GM12878 (cell line): ENCODE measurements at places on chromosomes 3 and 15.

- peak; percentile 53 for DNase-seq
These were observed 80.6 kb upstream of the BHLHE40 start for GRCh38 chr3:4898454-4899313.

DNA sequence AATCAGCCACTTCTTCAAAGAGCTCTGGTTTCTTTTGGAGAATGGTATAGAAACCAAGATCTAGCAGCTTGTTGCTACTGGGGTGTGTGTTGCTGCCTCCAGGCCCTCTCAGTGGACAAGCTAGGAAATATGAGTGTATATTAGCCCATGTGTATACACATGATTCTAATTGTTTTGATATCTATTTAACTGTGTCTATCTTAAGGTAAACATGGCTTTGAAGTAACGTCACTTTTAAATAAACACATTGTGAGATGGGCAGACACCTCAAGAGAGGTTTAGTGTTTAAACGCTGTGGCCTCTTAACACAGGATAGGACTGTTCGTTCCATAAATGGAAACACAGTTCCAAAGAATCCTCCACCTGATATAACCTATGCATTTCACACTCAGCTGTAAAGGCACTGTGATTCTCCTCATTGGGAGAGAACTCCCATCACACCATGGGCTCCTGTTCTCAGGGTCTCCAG lies 87.0 kb downstream of the GMPS start:
- DNase-seq, result no peak

GRCh38 chr3:3227640-3228039 lies 48.1 kb upstream of the CRBN start:
- no peak for DNase-seq

GRCh38 chr15:23854912-23855659 lies 168.0 kb upstream of the NDN start:
- no peak for DNase-seq

GRCh38 chr3:66554178-66554577 lies 53.4 kb upstream of the LRIG1 start:
- no peak for DNase-seq

DNA sequence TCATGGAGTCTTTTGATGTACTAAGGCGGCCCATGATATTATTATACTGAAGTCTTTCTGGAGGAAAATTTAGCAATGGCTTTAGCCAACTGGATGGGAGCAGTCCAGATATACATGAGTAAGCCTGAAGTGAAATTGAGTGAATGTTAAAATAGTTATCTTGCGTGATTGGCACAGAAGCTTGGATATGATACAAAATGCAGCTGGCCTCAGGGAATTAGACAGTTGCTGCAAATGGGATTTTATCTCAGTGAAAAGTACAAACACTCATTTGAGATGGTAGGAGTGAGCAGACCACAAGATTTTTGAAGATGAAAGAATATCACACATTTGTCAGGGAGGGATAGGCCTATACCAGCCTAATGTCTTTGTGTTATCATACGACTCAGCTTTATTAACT lies 8.9 kb downstream of the LMOD3 start:
- DNase-seq, result no peak

- no peak for DNase-seq
These were observed 314.4 kb downstream of the MECOM start for GRCh38 chr3:169348929-169349621.

GRCh38 chr15:52702390-52702789 lies 23.2 kb upstream of the ATOSA start:
- no peak for DNase-seq

DNA sequence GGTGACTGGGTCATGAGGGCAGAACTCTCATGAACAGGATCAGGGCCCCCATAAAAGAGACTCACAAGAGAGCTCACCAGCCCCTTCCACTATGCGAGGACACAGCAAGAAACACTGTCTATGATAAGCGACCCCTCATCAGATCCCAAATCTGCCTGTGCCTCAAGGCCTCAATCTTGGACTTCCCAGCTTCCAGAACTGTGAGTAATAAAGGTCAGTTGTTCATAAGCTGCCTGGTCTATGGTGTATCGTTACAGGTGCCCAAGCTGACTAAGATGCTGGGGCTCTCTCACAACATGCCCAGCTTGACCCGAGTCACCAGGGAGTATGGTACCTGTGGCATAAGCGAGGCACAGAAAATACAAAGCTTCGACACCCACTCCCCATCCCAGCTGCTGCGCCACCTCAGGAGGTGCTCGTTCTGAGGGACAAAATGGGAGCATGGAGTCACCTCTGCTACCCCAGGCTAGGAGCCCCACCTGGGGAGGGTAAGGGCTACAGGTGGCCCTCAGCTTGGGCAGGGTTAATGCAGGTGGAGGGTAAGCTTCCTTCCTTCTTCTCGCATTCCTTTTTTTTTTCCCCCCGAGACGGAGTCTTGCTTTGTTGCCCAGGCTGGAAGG lies 234.1 kb downstream of the ADAMTS17 start:
- no peak for DNase-seq

GRCh38 chr3:71135373-71136088 lies 448.0 kb downstream of the FOXP1 start:
- no peak for DNase-seq

DNA sequence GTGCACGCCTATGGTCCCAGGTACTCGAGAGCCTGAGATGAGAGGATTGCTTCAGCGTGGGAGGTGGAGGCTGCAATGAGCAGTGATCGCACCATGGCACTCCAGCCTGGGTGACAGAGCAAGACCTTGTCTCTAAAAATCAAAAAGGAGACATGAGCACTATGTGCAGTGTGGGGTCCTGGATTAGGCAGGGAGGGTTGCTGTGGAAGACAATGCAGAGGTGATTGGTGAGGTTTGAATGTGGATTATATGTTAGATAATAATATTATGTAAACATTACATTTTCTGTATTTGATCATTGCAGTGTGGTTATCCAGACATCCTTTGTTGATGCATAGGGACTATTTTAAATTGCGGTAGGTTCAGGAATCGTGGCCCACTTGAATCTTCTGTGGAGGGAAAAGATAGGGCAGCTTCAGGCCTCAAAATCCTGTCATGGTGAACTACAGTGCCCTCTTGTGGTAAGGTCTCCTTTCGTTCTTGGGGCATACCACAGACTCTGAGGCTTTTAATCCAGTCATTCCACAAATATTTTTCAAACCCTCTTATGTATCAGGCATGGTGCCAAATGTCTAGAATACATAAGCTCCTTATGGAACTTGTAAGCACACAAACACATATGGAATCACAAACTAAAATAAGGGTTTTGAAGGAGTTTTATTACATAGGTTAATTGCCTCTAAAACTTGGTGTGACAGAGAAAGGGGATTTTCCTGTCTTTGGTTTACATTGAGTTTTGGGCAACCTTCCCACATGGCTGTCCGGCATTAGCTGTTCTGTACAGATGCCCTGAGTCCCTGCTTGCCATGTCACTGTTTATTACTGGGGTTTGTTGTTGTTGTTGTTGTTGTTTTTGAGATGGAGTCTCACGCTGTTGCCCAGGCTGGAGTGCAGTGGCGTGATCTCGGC lies 37.7 kb downstream of the GPD1L start:
- peak; percentile 13 for DNase-seq

- DNase-seq, result no peak
These were observed 242.0 kb downstream of the SV2B start for GRCh38 chr15:91342097-91342496.

GRCh38 chr15:59273234-59273633 lies 66.6 kb downstream of the LDHAL6B start:
- no peak for DNase-seq

- no peak for DNase-seq
These were observed 117.3 kb upstream of the NEO1 start for GRCh38 chr15:72934921-72935320.

DNA sequence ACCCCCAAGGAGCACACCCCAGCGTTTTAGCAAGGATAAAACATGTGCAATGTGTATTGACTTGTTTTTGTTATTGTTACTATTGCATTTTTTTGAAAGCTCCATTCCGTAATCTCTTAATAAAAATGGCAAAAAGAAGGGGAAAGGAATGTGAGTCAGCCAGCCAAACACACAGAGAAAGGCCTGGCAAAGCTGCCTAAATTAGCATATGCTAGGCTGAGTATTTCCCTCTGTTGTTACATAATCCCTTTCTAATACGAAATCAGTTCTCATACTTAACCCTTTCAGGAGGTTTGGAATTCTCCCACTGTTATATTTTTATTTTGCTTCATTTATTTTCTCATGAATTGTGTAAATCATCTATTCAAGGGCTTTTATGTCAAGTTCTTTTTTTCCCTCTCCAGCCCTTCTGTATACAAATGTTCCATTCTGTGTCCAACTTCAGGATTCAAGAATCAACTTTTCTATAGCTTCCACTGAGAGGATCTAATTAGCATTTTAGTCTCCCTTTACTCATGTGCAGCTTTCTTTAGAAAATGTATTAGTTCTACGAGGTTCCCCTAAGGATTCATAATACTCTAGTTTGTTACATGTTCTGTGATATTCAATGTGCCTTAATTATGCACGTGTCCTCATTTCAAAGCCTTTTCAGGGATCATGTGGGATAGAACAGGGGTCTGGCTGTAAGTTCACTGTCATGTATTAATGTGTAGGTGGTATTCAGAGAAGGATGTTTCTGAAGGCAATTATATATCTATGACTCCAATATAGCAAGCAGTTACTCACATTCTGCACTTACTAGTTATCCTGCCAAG lies 9.2 kb downstream of the CADM2 start:
- no peak for DNase-seq

DNA sequence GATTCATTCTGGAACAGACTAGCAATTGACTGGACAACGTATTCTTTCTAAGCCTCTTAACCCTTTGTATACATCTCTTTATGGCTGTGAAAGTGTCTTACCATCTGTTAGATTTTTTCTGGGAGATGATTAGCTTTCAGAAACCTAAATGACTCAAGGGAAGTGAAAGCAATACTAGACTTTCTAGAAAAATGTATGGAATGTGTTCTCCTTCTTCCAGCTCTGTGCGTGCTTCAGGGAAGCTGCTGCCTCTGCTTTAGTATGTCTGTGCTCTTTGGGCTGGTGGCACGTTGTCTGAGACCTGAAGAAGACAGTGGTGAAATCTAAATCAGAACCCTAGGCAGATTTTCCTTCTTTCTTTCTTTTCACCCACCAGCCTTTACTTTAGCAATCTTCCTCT lies 89.5 kb downstream of the ITPR1 start:
- DNase-seq, result no peak

- DNase-seq, result no peak
These were observed 227.6 kb upstream of the SATB1 start for GRCh38 chr3:18652781-18653180.

DNA sequence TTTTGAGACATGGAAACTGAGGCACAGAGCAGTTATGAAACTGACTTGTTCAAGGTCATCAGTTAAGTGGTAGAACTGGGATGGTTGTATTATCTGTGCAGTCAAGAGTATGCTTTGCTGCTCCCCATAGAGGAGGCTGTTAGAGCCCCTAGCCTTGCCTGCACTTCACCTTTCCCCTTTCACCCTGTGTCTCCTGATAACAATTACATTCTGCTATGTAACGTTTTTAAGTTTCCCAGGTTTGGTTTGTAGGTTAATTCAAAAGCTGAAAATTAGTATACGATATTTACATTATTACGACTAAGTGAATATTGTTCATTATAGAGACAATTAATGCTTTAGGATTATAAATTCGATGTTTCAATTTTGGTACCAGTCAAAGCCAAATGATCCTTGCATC lies 89.9 kb downstream of the ECT2 start:
- DNase-seq, result no peak

DNA sequence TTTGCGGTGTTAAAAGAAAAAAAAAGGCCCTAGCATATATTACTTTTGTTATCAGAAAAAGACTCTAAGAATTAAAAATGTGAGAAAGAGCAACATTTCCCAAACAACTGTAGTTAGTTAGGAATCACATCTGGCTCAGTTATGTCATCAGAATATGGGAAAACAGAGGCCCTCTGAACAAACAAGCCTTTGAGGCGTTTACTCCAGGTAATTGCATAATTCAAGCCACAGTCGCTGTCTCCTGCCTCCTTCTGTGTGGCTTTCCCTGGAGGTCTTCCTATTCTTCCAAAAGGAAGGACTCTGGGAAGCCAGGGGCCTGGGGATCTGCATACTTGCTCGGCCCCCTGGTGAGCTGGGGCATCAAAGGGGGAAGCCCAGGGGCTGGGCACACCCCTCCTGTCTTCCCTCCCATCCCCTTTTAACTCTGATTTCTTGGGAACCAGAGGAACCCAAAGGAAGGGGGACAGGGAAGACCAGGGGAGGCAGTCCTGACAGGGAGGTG lies 3.7 kb upstream of the FAM107A start:
- DNase-seq, result no peak

GRCh38 chr3:143751643-143752178 lies 96.6 kb downstream of the SLC9A9 start:
- peak; percentile 24 for DNase-seq

DNA sequence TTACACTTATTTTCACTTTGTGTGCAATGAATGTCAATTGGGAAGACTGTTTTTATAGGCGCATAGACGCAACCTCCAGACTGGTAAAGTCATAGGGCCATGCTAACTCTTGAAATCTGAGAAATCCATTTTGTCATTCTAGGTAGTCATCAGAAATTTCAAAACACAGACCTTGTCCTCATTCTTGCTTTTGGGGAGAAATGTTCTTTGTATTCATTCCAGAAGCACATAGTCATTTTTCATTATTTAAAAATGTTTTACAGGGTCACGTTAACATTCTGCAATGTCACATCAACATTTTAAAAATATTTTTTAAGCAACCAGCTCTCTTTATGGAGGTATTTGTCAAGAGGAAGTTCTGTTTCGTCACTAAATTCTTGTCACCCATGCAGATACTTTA lies 898.4 kb downstream of the PDCD6IP start:
- DNase-seq, result no peak

- DNase-seq, result no peak
These were observed 196.4 kb downstream of the STT3B start for GRCh38 chr3:31729082-31729481.

DNA sequence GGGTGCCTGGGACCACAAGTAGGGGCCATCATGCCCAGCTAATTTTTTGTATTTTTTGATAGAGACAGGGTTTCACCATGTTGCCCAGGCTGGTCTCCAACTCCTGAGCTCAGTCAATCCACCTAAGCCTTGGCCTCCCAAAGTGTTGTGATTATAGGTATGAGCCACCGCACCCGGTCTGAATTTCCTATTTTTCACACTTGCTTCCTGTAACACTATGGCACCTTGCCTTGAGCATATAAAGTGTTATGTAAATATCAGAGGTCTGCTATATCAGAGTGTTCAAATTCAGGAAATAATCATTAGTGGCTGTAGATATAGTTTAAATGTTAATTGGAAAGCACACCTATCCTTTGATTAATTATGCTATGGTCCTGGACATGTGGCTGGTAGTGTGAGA lies 165.2 kb downstream of the KCNAB1 start:
- DNase-seq, result no peak

DNA sequence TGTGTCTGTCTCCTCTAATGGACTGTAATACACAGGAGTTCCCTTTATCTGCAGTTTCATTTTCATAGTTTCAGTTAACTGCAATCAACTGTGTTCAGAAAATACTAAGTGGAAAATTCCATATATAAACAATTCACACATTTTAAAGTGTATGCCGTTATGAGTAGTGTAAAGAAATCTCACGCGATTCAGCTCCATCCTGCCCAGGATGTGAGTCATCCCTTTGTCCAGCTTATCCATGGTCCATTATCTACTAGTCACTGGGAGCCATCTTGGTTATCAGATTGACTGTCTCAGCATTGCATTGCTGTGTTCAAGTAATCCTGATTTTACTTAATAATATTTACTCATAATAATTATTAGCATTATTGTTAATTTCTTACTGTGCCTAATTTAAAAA lies 14.5 kb downstream of the ZPLD1 start:
- no peak for DNase-seq
